ENCODE measurements at places on chromosomes 2 and 18. TPM values are rescaled to one million over a fixed set of nuclear protein-coding genes. Genes with fewer than 3 reads are reported as not detected.

- DNase-seq: no peak
These were observed 98.5 kb downstream of the PRKCE start for GRCh38 chr2:45750001-45750400.

- DNase-seq: no peak
These were observed 100.9 kb downstream of the SH3BP4 start for GRCh38 chr2:235052514-235053354.

- DNase-seq: no peak
These were observed 482.6 kb downstream of the TSN start for GRCh38 chr2:122238006-122238559.

DNA sequence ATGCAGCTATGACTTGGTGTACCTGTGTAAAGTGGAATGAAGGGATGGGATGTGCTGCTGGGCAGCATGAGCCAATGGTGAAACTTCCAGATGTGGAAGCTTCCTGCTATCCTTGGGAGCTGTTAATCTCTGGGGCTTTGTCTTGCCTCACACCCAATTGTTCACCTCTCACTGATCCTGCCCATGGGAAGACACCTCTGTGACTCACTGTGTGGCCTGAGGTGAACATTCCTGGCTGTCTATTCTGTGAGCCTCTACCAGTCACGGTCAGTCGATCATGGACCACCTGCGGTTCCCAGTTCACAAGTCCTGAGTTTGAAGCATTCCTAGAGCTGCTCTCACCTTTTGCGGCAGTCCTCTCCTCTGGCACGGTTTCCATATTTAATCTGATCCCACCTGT lies 12.1 kb downstream of the NEURL3 start:
- no peak for DNase-seq

- no peak for DNase-seq
These were observed 388.7 kb upstream of the MYT1L start for GRCh38 chr2:2719781-2720180.

- no peak for DNase-seq
These were observed 66.1 kb upstream of the ZNF397 start for GRCh38 chr18:35174745-35175144.

- no peak for DNase-seq
These were observed at the start of gene DLGAP1 for GRCh38 chr18:4455113-4455811. Gene DLGAP1, minus strand, starts transcription at chr18:4455307.

GRCh38 chr2:98492441-98492840 lies 47.8 kb downstream of the INPP4A start:
- DNase-seq: no peak

DNA sequence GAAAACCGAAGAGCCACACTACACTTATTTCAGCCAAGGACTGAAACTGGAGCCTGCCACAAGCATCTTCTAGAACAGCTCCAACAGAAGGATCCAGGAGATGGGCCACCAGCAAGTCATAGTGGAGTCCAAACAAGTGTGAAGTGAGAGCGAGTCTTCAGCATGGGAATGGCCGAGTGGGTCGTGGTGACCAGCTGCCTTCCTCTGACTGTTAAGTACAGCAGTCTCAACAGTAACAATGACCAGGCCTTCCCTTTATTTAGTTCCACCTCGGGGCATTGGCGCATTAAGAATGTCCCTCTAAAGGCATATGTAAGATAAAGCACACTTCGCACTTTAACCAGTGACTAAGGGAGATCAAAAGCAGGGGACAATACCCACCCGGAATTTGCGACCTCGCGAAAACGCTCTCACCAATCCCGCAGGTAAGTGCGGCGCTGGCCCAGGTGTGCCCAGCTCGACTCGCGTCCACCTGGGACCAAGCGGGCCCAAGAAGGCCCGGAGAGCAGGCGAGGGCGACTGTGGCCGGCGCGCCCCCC lies 1.1 kb downstream of the L3MBTL4 start:
- DNase-seq: no peak

The CFC1 gene
- total RNA-seq: not detected

The TAF4B gene
- total RNA-seq: 29.1 TPM

The CD28 gene
- 159 TPM for total RNA-seq

The EDAR gene
- total RNA-seq: 0.46 TPM

The FAM117B gene
- total RNA-seq: 17.7 TPM
